ENCODE measurements at places on chromosomes 5 and 9.

GRCh38 chr9:91954841-91955471, 4.9 kb upstream of the ROR2 start:
- DNase-seq: no peak

GRCh38 chr9:135908754-135909204, 1.4 kb upstream of the CAMSAP1 start:
- no peak for DNase-seq

GRCh38 chr9:117416856-117417255, 2.0 kb upstream of the ASTN2 start:
- DNase-seq: no peak

GRCh38 chr9:104866191-104866590, 61.8 kb downstream of the ABCA1 start:
- no peak for DNase-seq

DNA sequence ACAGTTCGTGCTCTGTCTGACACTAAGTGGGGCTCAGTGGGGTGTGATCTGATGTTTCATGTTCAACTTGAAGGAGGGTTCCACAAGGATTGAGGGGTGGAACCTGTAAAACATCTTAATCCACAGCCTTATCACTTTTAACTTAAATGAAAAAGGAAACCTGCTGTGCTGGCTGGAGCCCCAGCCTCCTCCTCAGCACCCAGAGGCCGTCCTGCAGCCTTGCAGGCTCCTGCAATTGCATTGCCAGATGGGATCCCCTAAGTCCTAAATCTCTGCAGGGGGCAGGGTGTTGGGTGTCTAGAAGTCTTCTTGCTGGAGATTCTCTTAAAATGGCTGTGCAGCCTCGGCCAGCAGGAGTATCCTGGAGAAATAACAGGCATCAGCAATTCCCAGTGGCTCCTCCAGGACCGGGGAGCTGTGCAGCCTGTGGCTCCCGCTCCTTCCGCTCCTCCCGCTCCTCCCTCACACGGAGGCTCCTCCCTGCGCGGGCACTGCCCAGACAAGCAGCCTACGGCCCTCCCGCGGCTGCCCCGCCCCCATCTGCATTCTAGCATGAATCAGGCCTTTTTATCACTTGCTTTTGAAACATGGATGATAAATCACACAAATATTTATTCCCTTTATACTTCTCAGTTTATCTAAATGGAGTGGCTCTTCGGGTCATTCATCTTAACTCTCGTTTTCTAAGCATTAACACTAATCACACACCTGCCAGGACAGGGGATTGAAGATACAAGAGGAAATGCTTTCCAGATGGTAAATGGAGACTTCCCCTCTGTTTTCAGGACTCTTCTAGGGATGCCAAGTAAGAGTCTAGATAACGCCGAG, 131.0 kb downstream of the ADAMTS16 start:
- no peak for DNase-seq

DNA sequence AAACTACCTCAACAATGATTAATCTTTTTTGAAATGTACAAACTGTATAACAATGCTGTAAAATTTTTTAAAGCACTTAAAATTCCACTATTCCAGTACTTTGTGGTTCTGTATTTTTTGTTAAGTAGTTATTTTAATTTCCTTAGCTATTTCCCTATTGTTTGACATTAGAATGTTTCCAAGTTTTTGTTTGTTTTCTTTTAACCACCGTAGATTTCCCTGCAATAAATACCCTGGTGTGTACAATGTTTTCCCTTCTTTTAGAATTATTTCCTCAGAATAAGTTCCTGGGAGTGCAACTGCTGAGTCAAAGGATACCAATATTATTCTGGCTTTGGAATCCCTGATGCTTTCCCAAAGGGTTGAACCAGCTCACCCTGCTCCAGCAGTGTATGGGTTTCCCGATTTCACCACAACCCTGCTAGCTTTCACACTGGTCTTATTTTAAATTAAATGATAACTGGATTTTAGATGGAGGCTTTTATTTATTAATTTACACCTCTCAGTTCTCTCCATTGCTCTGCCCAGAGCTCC, 20.6 kb upstream of the ANGPTL2 start:
- DNase-seq: no peak

DNA sequence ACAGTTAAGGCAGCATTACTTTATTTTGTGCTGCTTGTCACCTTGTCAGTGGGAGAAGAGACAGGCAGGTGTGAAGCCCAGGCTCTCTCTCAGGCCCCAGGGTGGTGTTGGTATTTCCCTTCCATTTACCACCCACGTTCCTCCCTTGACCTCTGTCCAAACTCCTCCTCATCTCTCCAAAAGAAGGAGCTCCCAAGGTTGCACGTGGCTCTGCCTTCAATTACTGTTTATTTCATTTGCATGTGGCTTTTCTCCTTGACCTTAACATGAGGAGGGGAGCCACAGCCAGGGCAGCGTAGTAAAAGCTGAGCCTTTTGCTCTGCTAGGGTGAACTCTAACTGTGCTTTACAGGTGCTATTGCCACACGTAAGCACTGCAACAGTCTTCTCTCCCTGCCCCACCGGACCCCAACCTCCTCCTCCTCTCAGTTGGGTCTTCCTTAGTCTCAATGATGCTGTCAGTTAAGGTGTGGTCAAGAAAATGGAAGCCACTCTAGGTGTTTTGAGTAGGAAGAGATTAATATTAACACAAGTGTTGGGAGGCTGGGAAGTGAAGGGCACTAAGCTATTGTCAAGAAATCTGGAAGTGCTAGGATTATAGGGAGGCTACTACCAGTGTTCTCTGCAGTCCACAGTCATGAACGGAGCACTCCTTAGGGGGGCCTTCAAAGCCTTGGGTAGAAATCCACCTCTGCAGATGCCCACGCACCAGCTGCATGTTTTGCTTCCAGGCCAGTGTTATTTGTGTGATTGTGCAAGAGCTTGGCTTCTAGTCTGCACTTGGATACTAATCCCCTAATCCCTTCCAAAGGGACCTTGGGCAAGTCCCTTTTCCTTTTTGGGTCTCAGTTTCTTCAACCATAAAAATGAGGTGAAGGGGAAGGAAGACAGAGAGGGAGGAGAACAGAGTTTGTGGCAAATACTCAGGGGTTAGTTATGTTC, 3.9 kb upstream of the ALDH1B1 start:
- DNase-seq: no peak

- DNase-seq: no peak
These were observed 265.9 kb downstream of the ENC1 start for GRCh38 chr5:74374656-74375055.

DNA sequence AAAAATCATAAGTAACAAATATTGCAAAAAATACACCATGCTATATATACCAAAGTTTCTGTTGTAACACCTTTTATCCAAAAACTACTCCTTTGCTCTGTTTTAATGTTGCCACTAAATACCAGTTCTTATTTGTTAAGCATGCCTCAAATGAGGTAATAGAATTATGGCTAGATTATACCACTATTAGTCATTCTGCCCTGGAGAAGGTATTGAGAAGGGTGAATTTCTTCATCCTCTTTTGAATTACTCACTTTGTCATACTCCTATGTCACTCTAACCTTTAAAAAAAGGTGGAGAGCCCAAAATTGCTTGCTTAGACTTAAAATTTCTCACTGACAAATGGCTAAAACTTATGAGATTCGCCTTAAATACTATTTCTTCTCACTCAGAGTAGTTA, 750.9 kb downstream of the MAT2B start:
- DNase-seq: no peak

DNA sequence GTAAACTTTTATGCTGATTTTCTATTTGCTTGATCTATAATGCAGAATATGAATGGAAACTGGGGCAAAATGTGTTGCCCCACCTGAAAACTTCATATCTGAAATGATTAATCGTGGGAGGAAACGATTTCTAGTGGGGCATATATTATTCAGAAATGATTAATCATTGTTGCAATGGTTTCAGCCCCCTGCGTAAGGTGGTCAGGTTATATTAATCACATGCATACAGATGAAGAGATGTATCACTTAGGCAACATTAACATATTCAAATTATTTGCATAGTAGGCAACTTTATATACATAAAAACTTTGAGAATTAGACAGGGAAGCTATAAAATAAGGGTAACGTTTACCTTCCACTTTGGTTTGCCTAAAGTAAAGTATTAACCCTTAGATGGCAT, 49.8 kb downstream of the LSM11 start:
- DNase-seq: no peak

DNA sequence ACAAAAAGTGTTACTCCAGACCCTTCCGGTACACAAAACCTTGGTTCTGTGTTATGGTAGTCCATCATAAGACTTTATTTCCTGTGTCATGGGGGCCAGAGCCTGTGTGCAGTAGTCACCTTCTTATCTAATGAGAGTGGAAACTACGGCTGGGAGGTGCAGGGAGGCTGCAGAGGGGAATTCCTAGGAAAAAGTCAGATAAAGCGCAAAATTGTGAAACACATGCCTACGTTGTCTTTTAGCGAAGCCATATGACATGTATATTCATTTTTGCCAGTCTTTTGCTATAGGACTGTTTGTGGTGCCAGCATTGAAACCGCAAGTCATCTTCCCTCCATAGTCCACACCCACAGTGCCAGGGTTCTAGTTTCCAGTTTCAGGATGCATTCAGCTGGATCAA, 80.7 kb downstream of the PPARGC1B start:
- DNase-seq: no peak

GRCh38 chr9:109476642-109477257, 21.4 kb downstream of the PTPN3 start:
- DNase-seq: no peak

DNA sequence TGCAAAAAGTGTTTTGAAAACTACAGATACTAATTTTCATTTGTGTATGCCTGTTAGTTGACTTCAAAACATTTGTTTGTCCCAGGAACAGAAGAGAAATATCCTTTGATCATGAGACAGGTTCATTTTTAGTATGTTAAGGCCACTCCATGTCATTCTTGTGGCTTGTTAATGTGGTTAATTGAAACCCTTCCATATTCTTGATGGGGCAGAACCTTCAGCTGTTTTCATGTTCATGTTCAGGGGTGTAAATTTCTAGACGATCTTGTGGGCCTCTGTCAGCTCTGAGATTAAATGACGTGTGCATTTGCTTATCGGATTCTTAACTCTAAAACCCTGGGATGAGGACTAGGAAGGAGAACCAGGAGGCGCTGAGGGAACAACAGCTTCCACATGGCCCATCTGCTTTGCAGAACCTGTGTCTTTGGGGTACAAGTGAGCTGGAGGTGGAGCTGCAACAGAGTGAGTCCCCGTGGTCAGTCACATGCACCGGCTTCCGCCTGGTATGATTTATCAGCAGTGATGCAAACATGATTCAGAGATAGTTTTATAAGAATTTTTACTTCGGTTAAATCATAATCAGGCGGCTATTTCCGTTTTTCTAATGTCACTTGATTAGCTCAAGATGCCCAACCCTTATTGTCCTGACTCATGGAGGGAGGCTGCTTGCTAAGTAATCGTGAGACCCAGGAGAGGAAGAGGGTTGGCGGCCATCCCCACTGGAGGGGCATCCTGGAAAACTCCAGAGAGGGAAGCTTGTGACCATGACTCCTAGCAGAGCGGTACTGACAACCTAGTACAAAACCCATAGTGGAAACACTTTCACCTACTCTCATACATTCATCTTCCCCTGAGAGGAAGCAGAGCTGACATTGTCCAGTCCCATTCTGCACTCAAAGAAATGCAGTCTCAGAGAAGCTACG, 138.4 kb downstream of the C9orf152 start:
- DNase-seq: no peak
